Stimulated activated CD4-positive, alpha-beta T cell treated with anti-CD3 and anti-CD28 coated beads, Interleukin-15, amount 100 ng/mL, for 1 hour (primary cell): ENCODE measurements at places on chromosomes 1 and 21.

DNA sequence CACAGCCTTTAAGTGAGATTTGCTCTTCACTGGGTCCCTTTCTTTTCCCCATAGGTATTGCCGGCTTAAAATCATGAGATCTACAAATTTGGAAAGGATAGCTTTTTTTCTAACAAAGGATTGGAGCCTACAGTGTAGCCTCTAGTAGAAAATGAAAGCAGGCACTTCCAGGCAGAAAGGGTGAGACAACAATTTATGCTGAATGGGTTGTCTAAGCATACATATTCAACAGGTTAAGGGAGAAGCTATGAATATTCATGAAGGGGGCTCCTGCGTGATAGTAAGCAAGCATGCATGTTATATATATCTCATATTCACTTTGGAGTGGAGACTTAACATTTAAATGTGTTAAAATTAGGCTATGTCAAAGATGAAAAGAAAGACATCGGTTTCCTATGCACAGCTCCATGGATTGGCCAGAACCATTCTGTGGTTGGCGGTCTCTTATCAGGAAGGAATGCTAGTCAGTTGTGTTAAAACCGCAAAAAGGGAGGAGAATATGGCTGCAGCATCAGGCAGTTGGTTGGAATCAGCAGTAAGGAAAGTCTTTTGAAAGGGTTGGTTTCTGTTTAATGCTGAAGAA is 66.0 kb downstream of the VCAM1 start:
- DNase-seq = no peak

DNA sequence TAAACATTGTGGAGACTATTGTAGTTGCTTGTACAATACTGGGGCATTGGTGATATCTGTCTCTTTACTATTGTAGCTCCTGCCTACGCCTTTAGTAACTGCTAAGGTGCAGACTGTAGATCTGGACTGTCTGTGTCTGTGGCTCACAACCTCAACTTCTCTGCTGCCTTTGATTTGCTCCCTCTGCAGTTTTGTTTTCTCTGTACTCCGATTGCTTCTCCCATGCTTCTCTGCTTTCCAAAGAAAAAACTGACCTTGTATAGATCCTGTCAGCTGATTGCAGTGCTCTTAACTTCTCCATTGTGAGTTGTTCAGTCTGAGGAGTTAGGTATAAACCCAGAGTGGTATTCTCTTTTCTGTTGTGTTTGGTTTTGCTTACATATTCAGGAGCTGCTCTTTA is 15.3 kb downstream of the MAGI3 start:
- no peak for DNase-seq

GRCh38 chr1:22118291-22118992 is 24.5 kb downstream of the WNT4 start:
- DNase-seq = no peak

DNA sequence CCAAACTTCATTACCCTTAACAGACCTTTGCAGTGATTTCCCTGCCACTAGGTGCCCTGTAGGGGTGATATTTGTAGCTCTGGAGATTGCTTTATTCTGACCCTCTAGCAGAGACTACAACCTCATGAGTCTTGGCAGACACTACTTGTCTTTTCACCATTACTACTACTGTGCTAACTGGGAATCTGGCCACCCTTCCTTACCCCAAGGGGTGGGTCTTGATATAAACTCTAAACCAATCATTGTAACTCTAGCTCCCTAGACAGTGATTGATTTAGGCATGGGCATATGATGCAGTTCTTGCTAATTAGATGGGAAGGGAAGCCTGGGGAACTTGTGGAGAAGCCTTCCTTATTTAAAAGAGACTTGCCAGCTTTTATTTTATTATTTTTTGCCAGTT is 3.9 kb downstream of the KPNA6 start:
- DNase-seq = no peak

- no peak for DNase-seq
These were observed 10.6 kb downstream of the G0S2 start for GRCh38 chr1:209685821-209686220.

DNA sequence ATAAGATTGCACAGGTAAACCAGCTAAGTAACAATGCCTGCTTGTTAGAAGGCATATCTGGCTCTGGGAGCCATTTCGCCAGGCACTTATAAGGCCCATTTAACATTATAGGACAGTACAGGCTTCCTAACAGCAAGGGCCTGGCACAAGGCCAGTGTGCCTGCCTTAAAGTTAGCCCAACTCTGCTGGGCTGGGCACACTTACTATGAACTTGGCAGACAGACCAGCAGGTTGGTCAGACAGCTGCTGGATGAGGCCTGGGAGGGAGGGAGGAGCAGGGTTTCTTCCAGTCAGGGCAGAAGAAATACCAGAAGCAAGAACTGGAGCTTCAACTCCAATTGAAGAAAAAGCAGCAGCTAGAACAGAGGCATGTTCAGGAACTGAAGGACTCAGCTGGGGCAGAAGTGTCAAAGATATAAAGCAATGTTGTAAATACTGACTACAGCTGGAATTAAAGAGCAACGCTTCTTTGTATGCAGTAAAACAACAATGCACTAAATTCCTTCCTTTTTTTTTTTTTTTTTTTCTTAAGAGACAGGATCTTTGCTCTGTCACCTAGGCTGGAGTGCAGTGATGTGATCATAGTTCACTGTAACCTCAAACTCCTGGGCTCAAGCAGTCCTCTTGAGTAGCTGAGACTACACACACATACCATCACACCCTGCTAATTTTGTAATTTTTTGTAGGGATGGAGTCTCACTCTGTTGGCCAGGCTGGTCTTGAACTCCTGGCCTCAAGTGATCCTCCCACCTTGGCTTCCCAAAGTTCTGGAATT is 4.9 kb downstream of the CACHD1 start:
- no peak for DNase-seq

DNA sequence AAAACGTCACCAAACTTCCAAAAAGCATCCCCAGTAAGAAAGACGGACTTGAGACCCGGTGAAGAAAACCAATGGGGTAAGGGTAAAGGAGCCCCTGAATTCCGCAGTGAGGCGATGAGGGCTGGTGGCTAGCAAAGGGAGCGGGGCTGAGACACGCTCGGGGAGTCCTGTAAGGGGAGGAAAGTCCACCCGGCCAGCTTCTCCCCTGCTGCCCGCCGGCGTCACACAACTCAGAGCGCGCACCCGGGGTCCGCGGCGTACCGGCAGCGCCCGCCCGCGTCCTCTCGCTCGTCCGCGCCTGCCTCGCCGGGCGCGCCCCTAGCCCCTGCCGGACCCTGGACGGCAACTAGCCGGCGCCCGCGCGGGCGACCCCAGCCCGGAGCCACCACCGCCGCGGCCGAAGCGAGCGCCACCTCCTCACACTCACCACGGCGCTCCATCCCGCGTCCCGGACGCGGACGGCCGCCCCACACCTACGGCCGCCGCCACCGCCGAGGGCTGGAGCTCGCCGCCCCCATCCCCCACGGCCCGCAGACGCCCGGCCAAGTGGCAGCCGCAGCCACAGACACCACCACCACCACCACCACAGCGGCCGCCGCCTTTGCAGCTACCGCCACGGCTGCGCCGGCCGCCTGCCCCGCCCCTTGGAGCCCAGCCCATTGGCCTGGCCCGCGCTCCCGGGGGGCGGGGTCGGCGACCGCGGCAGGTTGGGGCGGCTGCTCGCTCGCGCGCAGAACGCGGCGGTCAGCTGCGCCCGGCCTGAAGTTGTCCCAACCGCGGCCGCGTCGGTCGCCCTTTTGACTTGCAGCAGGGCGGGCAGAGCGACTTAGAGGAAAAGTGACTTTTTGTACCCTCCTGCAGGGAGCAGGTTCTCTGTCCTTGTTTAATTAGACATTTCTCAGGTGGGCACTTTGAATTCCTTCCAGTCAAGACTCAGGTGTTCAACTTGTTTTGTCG is 10.0 kb upstream of the ARHGAP29 start:
- DNase-seq = no peak

- no peak for DNase-seq
These were observed 265.8 kb downstream of the LRRC7 start for GRCh38 chr1:69833536-69833935.

DNA sequence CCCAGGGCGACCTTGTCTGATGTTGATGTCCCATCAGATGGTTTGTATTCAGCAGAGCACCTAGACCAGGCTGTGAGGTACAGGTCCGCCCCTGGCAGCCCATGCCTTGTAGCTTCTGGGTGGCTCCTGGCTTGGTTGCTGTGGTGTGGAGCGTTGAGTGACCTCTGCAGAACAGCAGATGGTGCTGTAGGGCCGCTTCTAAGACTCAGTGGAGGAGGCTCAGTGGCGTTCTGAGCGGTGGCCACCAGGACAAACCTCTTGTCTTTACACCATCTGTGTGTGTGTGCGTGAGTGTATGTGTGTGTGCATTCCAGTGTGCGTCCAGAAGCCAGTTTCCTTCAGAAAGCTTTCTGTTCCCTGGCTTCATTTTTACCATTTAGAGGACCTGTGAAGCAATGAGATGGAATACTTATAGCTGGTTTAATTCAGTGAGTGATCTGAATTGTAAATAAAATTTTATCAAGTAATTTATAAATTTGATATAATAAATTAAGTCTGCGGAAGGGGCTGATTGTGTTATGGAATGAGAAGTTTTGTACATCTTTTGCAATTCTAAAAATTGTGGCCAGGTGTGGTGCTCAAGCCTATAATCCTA is 66.1 kb downstream of the ADARB1 start:
- peak; percentile 24 for DNase-seq

- no peak for DNase-seq
These were observed 134.5 kb upstream of the HNRNPU start for GRCh38 chr1:244998717-244999346.

DNA sequence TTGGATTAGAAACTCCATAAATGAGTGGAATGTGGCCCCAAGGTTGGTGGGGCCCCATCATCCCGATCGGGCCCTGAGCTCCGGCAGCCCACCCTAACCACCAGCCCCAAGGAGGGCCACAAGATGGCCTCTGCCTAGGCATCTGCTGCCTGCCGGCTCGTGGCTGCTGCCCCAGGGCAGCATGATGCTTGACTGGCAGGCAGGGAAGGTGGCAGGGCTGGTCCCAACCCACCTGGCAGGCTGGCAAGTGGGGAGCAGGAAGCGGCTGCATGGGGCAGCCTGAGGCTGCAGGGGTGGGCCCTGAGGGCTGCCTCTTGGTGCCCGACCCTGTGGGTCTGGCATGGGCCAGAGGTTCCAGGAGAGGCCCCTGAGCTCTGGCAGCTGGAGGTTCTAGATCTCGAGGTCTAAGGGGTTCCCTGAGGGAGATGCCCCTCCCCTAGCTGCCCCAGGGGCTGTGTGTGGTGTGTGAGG is 760 bp upstream of the GJC2 start:
- no peak for DNase-seq
